Kidney (tissue), 22 donors: ENCODE measurements at places on chromosomes 7 and 10.

DNA sequence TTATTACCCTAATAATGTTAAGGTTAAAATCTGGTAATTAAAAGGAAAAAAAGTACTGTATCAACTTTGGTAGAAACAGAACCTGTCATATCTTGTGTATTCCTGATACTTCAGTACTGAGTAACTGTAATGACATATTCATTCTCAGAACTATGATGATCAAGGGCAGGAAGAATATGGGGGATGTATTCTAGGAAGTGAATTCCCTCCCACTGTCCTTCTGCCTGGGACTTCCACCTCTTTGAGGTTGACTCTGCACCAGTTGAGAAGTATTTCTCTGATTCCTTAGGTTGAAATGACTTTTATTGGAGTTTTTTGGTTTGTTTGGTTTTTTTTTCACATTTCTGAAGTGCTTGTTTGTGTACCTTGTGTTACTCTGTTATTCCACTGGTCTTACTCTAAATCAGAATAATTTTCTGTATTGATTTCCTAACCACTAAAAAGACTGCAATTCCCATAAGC lies 36.9 kb downstream of the WASL start:
- DNase-seq: no peak
- peaks cover 2% of the 10 kb centered on the region for H3K36me3 ChIP-seq
- H3K27me3 ChIP-seq: no peaks in the 10 kb centered on the region

GRCh38 chr10:59134785-59135184 lies 41.7 kb upstream of the PHYHIPL start:
- no peak overlapping the region for H3K4me3 ChIP-seq
- no peak for DNase-seq
- H3K4me1 ChIP-seq: no peaks in the 10 kb centered on the region
- H3K27ac ChIP-seq: no peak overlapping the region
- no peaks in the 10 kb centered on the region for H3K36me3 ChIP-seq

DNA sequence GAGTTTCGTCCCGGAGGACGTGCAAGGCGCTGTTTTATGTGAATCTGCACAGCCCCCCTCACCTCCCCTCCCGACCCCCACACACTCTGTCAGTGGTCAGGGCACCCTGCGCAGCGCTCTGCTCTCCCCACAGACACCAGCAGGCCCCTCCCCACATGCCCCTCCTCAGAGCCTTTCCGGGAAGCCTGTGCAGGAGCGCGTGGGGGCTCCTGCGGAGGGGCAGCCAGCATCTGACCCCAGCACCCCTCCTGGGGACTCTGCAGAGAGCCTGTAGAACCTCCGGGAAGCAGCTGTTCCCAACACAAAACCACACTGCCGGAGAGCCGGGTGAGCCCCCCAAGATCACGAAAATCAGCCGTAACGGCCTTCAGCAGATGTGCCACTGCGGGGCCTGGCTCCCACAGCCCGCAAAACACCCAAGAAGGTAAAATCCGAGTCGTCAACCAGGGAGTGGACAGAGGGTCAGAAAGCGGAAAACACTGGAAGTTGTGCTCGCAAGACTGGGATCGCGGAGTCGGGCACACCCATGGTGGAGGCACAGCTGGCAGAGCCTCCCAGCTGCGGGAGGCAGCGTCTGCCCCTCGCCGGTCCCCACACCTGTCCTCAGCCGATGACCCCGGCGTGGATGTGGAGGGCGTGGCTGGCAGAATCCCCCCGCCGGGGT lies 53.8 kb upstream of the PDGFA start:
- H3K4me3 ChIP-seq: no peak overlapping the region
- no peak overlapping the region for H3K27ac ChIP-seq
- no peaks in the 10 kb centered on the region for H3K27me3 ChIP-seq
- no peaks in the 10 kb centered on the region for H3K4me1 ChIP-seq
- no peak for DNase-seq
- H3K36me3 ChIP-seq: no peaks in the 10 kb centered on the region

DNA sequence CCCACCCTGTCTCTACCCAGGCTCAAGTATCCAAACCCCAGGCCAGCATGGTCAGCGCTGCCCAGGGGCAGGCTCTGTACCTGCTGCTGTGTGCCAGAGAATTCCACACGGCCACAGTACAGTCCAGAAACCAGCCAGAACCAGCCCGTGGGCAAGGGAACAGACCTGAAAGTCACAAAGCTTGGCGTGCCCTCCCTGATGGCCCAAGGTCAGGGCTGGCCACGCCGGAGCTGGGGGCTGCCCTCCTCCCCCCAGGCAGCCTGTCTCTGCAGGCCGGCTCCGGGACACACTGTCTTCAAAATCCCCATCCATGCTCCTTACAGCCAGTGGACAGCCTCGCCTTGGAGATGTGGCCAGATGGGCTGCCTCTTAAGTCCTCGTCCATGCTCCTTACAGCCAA lies 78.4 kb downstream of the CTBP2 start:
- peak overlapping the region; percentile 92 for H3K27ac ChIP-seq
- H3K27me3 ChIP-seq: no peaks in the 10 kb centered on the region
- no peak overlapping the region for H3K4me3 ChIP-seq
- no peak for DNase-seq

GRCh38 chr7:111104710-111105109 lies 13.8 kb downstream of the LRRN3 start:
- no peaks in the 10 kb centered on the region for H3K36me3 ChIP-seq
- H3K4me1 ChIP-seq: no peaks in the 10 kb centered on the region
- no peak overlapping the region for H3K27ac ChIP-seq
- H3K4me3 ChIP-seq: no peak overlapping the region
- DNase-seq: no peak

GRCh38 chr7:142445019-142445686 lies 187.3 kb upstream of the PRSS58 start:
- H3K36me3 ChIP-seq: no peaks in the 10 kb centered on the region
- no peaks in the 10 kb centered on the region for H3K4me1 ChIP-seq
- DNase-seq: no peak
- no peaks in the 10 kb centered on the region for H3K27me3 ChIP-seq
- no peak overlapping the region for H3K4me3 ChIP-seq
- no peak overlapping the region for H3K27ac ChIP-seq

GRCh38 chr7:17725821-17726220 lies 214.5 kb downstream of the SNX13 start:
- H3K4me1 ChIP-seq: no peaks in the 10 kb centered on the region
- DNase-seq: no peak
- no peaks in the 10 kb centered on the region for H3K27me3 ChIP-seq
- H3K4me3 ChIP-seq: no peak overlapping the region
- H3K36me3 ChIP-seq: no peaks in the 10 kb centered on the region
- H3K27ac ChIP-seq: no peak overlapping the region

DNA sequence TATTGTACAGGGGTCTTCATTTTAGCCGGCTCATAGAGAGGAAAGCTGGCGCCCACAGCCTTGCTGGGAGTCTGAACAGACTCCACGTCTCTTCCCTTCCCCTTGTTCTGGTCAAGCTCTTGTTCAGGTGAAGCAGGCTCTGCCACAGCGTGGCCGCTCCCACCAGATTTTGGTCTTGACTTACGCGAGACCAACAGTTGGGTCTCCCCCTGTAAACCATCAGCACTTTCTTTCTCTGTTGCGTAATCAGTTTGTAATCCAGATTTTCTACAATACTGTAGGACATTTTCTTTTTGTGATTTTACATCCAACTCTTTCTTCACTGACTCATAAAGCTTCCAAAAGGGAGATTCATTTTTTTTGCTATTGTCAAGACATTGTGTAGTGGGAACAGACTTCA lies 10.9 kb downstream of the MKI67 start:
- H3K36me3 ChIP-seq: peaks cover 2% of the 10 kb centered on the region
- no peak overlapping the region for H3K27ac ChIP-seq
- H3K4me3 ChIP-seq: no peak overlapping the region
- no peaks in the 10 kb centered on the region for H3K27me3 ChIP-seq

DNA sequence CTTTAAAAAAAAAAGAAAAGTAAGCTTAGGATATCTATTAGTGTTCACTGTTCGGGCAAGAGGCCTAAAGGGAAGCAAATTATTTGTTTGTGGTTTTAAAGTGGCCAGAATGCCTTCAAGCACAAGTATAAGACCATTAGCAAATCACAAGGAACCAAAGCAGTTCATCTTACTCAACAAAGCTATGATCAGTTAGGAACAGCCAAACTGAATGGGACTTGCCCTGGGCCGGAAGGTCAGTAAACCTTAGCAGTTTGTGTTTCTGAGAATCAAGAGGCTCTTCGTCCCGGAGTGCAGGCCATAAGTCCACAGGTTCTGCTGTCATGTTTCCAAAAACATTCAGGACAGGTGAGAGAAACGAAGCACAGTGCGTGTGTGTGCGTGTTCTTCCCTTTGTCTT lies 4.5 kb downstream of the FBXW4 start:
- no peaks in the 10 kb centered on the region for H3K27me3 ChIP-seq
- H3K36me3 ChIP-seq: no peaks in the 10 kb centered on the region
- no peak overlapping the region for H3K27ac ChIP-seq
- H3K4me3 ChIP-seq: no peak overlapping the region
- peaks cover 4% of the 10 kb centered on the region for H3K4me1 ChIP-seq
- DNase-seq: no peak

- no peak overlapping the region for H3K4me3 ChIP-seq
- no peaks in the 10 kb centered on the region for H3K27me3 ChIP-seq
- H3K4me1 ChIP-seq: peaks cover 29% of the 10 kb centered on the region
- peak; percentile 67 for DNase-seq
Measured at GRCh38 chr7:834277-834676, 2.0 kb downstream of the SUN1 start.

DNA sequence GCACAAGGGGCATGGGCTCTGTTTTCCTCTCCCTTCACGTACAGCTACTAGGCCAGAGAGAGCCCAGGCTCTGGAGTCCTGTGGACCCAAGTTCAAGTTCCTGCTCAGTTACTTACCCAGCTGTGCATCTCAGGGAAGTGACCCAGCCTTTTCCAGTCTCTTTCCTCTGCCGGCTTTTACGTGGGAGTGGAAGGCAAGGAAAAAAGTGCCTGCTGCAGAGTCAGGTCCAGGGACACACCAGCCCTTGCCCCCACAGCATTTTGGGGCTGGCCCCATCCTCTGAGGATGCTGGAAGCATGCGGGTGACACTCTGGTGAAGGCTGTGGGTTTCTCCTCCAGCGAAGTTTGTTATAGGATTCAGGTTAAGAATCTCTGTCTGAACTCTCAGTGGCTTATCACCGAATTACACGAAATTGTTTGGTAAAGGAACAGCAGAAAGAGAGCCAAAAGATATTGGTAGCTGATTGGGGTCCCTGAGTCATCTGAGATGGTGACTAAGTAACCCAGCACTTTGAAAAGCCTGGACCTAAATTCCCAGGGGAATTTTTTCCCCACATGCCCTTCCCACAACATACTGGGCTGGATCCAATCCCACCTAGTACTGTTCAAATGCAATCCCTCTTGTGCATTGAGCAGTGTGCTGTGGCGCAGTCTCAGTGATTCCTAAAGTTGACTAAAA lies 424.3 kb downstream of the RPS24 start:
- H3K27me3 ChIP-seq: no peaks in the 10 kb centered on the region
- H3K4me1 ChIP-seq: no peaks in the 10 kb centered on the region
- DNase-seq: no peak
- H3K4me3 ChIP-seq: no peak overlapping the region
- no peak overlapping the region for H3K27ac ChIP-seq

GRCh38 chr7:45716380-45717203 lies 142.4 kb downstream of the ADCY1 start:
- H3K27me3 ChIP-seq: no peaks in the 10 kb centered on the region
- H3K36me3 ChIP-seq: no peaks in the 10 kb centered on the region
- no peaks in the 10 kb centered on the region for H3K4me1 ChIP-seq
- DNase-seq: peak; percentile 7

GRCh38 chr7:135744938-135745702 lies 3.5 kb downstream of the FAM180A start:
- DNase-seq: no peak
- H3K4me3 ChIP-seq: no peak overlapping the region
- no peaks in the 10 kb centered on the region for H3K36me3 ChIP-seq
- no peaks in the 10 kb centered on the region for H3K4me1 ChIP-seq

GRCh38 chr10:60314069-60314940 lies 75.4 kb downstream of the ANK3 start:
- no peak overlapping the region for H3K4me3 ChIP-seq
- H3K27me3 ChIP-seq: no peaks in the 10 kb centered on the region
- H3K36me3 ChIP-seq: no peaks in the 10 kb centered on the region
- DNase-seq: no peak
- H3K27ac ChIP-seq: no peak overlapping the region
